ENCODE measurements at places on chromosomes 13 and 19.

GRCh38 chr19:28706693-28707092 lies 506.3 kb downstream of the UQCRFS1 start:
- H3K4me1 ChIP-seq = no peaks in the 10 kb centered on the region
- no peak for DNase-seq
- H3K36me3 ChIP-seq = no peaks in the 10 kb centered on the region
- H3K27ac ChIP-seq = no peak overlapping the region
- H3K4me3 ChIP-seq = no peak overlapping the region

GRCh38 chr13:44072536-44072935 lies 192.8 kb downstream of the LACC1 start:
- no peaks in the 10 kb centered on the region for H3K4me1 ChIP-seq
- no peak overlapping the region for H3K4me3 ChIP-seq
- H3K27me3 ChIP-seq = peaks cover 6% of the 10 kb centered on the region

GRCh38 chr13:33050161-33050560 lies 33.9 kb downstream of the KL start:
- no peaks in the 10 kb centered on the region for H3K4me1 ChIP-seq
- no peak overlapping the region for H3K4me3 ChIP-seq
- peaks cover 13% of the 10 kb centered on the region for H3K27me3 ChIP-seq
- H3K27ac ChIP-seq = no peak overlapping the region

DNA sequence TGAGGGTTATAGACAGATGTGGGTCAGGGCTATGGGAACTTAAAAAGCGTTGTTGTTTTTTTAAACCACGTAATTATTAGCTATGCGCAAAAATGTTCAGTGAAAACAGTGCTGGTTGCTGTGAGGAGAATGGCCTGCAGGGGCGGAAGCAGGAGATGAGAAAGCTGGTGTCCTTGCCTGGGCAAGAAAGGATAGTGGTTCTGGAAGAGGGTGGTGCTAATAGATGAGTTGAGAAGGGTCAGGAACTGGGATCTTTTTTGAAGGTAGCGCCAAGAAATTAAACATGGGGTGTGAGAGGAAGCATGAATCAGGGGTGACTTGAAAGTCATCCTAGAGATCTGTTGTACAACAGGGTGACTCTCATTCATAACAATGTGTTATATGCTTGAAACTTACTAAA lies 4.8 kb upstream of the SMG9 start:
- no peak for DNase-seq
- peaks cover 44% of the 10 kb centered on the region for H3K4me1 ChIP-seq
- H3K4me3 ChIP-seq = no peak overlapping the region
- H3K36me3 ChIP-seq = peaks cover 2% of the 10 kb centered on the region
- peak overlapping the region; percentile 85 for H3K27ac ChIP-seq

DNA sequence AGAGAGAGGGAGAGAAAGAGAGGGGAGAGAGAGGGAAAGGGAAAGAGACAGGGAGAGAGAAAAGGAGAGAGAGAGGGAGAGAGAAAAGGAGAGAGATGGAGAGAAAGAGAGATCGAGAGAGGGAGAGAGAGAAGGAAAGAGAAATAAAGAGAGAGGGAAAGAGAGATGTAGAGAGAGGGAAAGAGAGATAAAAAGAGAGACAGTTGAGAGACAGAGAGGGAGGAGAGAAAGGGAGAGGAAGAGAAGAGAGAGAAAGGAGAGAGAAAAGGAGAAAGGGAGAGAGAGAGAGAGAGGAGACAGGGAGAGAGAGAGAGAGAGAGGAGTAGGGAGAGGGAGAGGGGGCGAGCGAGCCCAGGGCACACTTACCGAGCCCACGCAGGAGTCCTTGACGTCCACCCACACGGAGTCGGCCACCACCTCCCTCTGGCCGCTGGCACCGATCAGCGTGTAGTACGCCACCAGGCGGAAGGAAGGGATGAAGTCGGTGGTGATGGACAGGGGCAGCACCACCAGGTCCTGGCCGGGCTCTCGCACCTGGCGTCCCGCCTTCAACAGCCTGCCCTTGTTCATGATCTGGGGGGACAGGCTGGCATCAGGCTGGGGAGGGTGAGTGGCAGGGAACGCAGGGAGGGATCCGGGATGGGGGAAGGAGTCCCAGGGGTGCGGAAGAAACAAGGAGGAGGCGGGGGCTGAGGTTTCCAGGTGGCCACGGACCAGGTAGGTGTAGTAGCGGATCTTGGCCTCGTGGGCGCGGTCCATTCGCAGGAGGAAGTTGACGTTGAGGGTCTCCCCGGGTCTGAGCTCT lies 10.0 kb downstream of the C3 start:
- H3K27ac ChIP-seq = peak overlapping the region; percentile 4
- no peak for DNase-seq
- H3K4me1 ChIP-seq = peaks cover 18% of the 10 kb centered on the region
- H3K36me3 ChIP-seq = peaks cover 2% of the 10 kb centered on the region
- no peak overlapping the region for H3K4me3 ChIP-seq

DNA sequence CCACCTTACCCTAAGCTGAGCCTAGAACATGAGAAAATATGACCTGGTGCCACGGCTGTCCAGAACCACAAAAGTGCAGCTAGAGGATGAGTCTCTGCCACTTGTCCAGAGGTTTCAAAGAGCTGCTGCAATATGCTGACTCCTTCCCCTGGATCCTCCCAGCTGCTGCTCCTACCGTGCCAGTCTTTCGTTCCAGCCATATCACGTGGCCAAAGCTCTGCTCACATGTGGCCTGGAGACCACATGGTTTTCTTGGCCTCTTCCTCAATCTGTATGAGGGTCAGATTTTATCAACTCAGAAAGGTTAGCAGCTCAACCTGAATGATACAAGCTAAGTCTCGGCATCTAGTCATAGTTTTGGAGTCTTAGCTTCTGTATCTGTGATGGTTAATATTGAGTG lies 3.2 kb upstream of the SACS start:
- no peak for DNase-seq
- peaks cover 6% of the 10 kb centered on the region for H3K4me1 ChIP-seq
- H3K4me3 ChIP-seq = no peak overlapping the region
- H3K27me3 ChIP-seq = peaks cover 9% of the 10 kb centered on the region
- no peak overlapping the region for H3K27ac ChIP-seq

DNA sequence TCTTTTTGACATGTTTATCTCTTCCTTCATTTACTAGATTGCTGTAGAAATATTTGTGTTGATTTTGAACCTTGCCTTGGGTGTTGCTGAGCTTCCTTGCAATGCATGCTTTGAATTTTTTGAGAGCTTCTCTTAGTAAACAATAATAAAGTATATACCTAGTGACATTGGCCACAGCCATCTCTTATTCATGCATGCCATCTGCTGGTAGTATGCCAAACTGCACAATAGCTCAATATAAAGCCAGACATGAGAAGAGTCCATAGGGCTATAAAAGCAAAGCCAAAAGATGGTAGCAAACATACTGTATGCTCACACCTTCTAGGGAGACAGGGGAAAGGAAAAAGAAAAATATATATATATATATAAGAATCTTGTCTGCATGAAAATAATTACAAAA lies 18.9 kb upstream of the ZSCAN5A start:
- no peaks in the 10 kb centered on the region for H3K4me1 ChIP-seq
- H3K4me3 ChIP-seq = no peak overlapping the region
- DNase-seq = peak; percentile 45
- H3K27me3 ChIP-seq = peaks cover 2% of the 10 kb centered on the region
- no peaks in the 10 kb centered on the region for H3K36me3 ChIP-seq

GRCh38 chr13:34152996-34153395 lies 335.0 kb downstream of the RFC3 start:
- H3K36me3 ChIP-seq = no peaks in the 10 kb centered on the region
- H3K4me3 ChIP-seq = no peak overlapping the region

GRCh38 chr13:42247883-42248282 lies 24.1 kb upstream of the AKAP11 start:
- no peak overlapping the region for H3K4me3 ChIP-seq
- H3K36me3 ChIP-seq = no peaks in the 10 kb centered on the region
- H3K4me1 ChIP-seq = no peaks in the 10 kb centered on the region

GRCh38 chr19:29858000-29858596 lies 46.3 kb downstream of the CCNE1 start:
- H3K4me1 ChIP-seq = no peaks in the 10 kb centered on the region
- no peaks in the 10 kb centered on the region for H3K36me3 ChIP-seq
- H3K27me3 ChIP-seq = peaks cover 9% of the 10 kb centered on the region
- peak; percentile 45 for DNase-seq
- no peak overlapping the region for H3K27ac ChIP-seq

DNA sequence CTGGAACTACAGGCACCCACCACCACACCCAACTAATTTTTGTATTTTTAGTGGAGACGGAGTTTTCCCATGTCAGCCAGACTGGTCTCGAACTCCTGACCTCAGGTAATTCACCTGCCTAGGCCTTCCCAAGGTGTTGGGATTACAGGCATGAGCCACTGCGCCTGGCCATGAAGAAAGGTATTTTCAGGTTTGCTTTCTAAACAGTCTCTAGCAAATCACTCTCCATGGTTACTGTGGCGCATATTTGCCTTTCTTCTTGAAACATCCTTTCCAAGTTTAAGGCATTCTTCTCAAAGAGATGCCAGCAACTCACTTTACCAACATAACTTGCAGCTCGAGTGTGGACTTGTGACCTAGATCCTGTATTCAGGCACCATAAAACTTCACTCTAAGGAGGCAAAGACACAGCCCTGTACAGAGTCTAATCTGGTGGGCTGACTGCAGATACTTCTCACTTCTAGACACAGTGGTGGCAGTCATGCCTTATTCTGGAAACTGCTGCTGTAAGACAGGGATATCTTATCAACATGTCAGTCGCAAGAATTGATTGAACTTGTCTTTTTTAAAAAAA lies 461.4 kb upstream of the TSHZ3 start:
- no peaks in the 10 kb centered on the region for H3K36me3 ChIP-seq
- H3K27ac ChIP-seq = no peak overlapping the region
- no peaks in the 10 kb centered on the region for H3K4me1 ChIP-seq

- DNase-seq = no peak
- H3K27me3 ChIP-seq = peaks cover 16% of the 10 kb centered on the region
- H3K4me1 ChIP-seq = no peaks in the 10 kb centered on the region
- H3K27ac ChIP-seq = no peak overlapping the region
These were observed 33.9 kb upstream of the CCNE1 start for GRCh38 chr19:29777781-29778309.

- no peaks in the 10 kb centered on the region for H3K27me3 ChIP-seq
- H3K27ac ChIP-seq = peak overlapping the region; percentile 98
- DNase-seq = no peak
- H3K4me3 ChIP-seq = peak overlapping the region; percentile 95
- H3K36me3 ChIP-seq = peaks cover 14% of the 10 kb centered on the region
- H3K4me1 ChIP-seq = peaks cover 39% of the 10 kb centered on the region
These were observed 589 bp downstream of the ZBTB45 start for GRCh38 chr19:58519087-58519354.

GRCh38 chr13:103187721-103188156 lies 121.5 kb upstream of the SLC10A2 start:
- H3K27ac ChIP-seq = no peak overlapping the region
- H3K4me1 ChIP-seq = no peaks in the 10 kb centered on the region
- H3K36me3 ChIP-seq = no peaks in the 10 kb centered on the region
- H3K27me3 ChIP-seq = no peaks in the 10 kb centered on the region
- H3K4me3 ChIP-seq = no peak overlapping the region

DNA sequence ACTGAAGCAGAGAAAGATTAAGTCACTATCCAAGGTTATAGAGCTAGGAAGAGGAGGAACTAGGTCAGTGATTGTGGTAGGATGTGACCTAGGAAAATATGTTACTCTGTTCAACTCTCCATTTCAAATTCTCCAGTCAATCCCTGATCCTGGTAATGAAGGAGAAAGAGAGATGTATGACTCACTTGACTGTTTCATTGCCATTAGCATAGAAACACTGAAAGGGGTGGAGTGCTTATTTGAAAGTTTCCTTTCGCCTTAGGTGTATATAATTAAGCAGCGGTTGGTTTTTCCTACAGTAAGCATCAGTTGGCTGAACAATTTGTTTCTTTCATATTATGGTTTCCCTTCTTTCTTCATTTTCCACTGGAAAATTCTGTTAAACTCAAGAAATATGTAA lies 198.1 kb upstream of the CSNK1A1L start:
- no peaks in the 10 kb centered on the region for H3K36me3 ChIP-seq
- no peaks in the 10 kb centered on the region for H3K4me1 ChIP-seq
- no peak for DNase-seq
- H3K27me3 ChIP-seq = no peaks in the 10 kb centered on the region
- no peak overlapping the region for H3K4me3 ChIP-seq

DNA sequence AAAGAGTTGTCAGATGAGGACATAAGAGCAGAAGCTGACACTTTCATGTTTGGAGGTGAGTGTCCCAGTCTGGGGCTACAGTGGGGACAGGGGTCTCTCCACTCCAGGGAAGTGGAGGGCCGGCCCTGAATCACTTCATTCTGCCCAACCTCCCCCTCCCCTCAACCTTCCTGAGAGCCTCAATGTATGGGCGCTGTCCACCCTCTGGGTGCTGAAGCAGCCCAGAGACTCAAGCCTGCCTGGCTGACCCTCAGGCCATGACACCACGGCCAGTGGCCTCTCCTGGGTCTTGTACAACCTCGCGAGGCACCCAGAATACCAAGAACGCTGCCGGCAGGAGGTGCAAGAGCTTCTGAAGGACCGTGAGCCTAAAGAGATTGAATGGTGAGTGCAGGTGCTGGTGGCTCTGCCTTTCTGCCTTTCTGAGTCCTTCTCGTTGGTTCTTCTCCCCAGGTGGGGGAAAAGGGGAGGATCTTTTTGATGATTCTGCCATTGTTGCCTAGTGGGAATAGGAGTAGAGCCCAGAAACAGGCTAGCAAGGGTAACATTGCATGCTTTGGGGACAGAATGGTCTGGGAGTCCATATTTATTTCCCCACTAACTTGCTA lies 8.8 kb downstream of the CYP4F8 start:
- H3K4me3 ChIP-seq = no peak overlapping the region
- H3K27ac ChIP-seq = no peak overlapping the region
- H3K4me1 ChIP-seq = no peaks in the 10 kb centered on the region
- H3K36me3 ChIP-seq = no peaks in the 10 kb centered on the region

GRCh38 chr19:23436318-23436717 lies 41.0 kb upstream of the ZNF91 start:
- DNase-seq = no peak
- H3K4me3 ChIP-seq = no peak overlapping the region
- no peak overlapping the region for H3K27ac ChIP-seq
- H3K27me3 ChIP-seq = no peaks in the 10 kb centered on the region
- no peaks in the 10 kb centered on the region for H3K4me1 ChIP-seq
- H3K36me3 ChIP-seq = peaks cover 6% of the 10 kb centered on the region

DNA sequence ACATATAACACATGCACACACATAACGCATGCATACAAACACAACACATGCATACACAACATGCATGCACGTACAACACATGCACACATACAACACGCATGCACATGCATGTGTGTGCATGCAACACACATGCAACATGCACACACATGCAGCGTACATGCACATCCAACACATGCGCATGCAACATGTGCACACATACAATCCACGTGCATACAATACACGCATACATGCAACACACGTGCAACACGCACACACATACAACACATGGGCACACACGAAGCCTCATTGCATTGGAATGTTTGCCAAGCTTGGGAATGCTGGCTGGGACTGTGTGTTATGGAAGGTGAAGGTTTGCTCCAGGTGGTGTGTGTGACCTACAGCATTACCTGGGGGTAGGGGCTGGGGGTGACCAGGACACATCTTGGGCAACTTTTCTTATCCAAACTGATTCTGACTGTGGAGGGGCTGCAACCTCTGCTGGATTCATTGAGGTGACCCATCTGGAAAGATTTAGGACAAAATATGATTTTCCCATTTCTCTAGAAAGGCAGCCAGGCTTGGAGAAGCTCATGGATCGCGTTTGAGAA lies 58.9 kb downstream of the SPACA7 start:
- no peak overlapping the region for H3K4me3 ChIP-seq
- no peaks in the 10 kb centered on the region for H3K36me3 ChIP-seq
- H3K27me3 ChIP-seq = peaks cover 1% of the 10 kb centered on the region
- no peak for DNase-seq
- H3K4me1 ChIP-seq = no peaks in the 10 kb centered on the region
- H3K27ac ChIP-seq = no peak overlapping the region

Measured in memory B cell (primary cell).